CD4-positive, alpha-beta memory T cell (primary cell): ENCODE measurements at places on chromosomes 6 and 20. TPM values are rescaled to one million over a fixed set of nuclear protein-coding genes. Genes with fewer than 3 reads are reported as not detected.

- DNase-seq, result no peak
These were observed 44.6 kb upstream of the DDR1 start for GRCh38 chr6:30839671-30840070.

The ENPP3 gene
- total RNA-seq, result 0.79 TPM

DNA sequence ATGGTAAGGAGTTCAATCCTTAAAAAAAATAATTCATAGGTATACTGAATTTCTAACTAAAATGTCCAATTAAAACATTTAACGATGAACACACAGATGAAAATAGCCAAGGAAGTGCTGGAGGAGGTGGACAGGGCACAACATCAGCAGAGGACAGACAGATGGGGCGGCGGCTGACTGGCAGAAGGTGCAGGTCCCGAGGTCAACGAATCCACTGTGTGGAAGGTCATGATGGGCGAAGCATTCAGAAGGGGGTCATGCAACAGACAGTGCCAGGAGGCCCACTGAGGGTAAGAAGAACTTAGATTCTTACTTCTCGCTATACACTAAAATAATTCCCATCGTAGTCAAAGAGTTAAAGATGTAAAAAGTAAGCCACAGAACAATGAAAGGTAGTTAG lies 34.2 kb upstream of the FRMD1 start:
- no peak for DNase-seq

DNA sequence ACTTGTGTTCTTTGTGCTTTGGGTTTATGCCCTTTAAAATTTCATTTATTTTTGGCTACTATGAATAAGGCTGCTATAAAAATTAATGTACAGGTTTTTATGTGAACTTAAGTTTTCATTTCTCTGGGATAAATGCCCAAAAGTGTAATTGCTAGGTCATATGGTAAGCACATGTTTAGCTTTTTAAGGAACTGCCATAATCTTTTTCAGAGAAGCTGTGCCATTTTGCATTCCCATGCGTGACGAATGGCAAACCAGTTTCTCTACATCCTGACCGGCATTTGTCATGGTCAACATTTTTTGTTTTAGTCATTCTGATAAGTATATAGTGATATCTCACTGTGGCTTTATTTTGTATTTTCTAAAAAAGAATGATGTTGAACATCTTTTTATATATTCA lies 236.0 kb upstream of the SGK1 start:
- DNase-seq, result no peak

DNA sequence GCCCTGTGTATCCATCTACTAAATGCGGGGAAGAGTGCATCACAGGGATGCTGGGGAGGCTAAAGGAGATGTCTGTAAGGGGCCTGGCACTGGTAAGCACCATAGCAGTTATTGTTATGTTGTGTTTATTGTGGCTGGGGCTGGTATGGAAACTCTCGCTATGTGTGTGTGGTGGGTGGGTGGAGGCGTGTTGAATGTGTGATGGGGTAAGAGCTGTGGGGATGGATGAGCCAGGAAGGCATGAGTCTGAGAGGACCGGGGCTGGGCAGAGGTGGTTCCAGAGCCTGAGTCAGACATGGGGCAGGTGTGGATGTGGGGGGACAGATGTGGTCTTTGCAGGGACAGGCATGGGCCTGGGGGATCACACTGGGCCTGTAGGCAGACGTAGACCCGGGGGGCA lies 88.1 kb downstream of the GRM4 start:
- no peak for DNase-seq

- DNase-seq, result no peak
These were observed 18.7 kb upstream of the SGK2 start for GRCh38 chr20:43539975-43540672.

GRCh38 chr6:150536835-150537234 lies 62.9 kb upstream of the PLEKHG1 start:
- no peak for DNase-seq

DNA sequence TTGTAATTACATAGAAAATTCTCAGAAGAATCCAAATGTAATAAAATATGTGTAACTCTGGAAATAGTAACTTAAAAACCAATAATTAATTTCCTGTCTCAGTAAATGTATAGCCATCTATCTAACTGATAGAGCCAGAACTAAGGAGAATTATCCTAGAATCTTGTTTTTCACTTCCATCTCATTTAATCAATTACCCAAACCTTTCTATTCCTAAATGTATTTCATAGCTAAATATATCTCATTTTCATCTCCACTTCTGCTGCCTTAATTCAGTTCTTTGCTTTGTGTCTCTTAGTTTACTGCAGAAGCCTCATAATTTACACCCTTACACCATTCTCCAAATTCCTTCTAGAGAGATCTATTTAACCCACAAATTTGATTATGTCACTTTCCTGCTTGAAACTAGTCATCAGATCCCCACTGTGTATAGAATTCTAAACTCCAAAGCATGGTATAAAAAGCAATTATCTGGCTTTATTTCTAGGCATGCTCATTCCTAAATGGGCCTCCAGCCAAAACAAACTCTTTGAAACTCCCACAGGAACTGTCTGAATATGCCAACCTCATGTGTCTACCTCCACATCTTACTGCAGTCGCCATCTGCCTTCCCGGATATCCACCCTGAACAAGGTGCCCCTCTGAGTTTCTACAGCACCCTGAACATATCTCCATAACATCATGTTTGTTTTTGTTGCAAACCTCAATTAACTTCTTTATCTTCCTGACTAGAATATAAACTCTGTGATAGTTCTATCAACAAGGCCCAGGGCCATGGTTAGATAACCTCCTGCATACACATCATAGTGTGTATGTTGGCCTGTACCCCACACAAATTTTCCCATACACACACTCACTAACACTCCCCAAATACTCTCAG lies 70.5 kb upstream of the ADTRP start:
- no peak for DNase-seq

DNA sequence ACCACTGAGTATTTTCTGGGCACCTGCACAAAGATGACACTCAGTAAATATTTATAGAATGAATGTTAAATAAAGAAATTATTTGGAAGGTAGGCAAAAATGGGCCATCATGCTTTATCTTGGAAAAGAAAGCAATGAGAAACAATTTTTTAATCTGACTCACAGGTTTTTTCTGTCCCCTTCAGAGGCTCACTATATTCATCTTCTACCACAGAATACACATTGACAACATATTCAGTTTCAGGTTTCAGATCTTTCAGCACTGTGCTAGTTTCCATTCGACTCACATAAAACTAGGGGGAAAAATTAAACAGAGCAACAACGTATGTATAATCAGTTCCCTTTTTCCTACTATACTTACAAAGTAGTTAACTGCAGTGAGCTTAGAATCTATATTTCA lies 58.3 kb downstream of the COL12A1 start:
- no peak for DNase-seq

GRCh38 chr6:89269252-89269651 lies 45.8 kb downstream of the GABRR2 start:
- no peak for DNase-seq

The KLHDC3 gene
- 66.6 TPM for total RNA-seq

The SYTL3 gene
- total RNA-seq, result 24.3 TPM

- no peak for DNase-seq
These were observed 54.2 kb downstream of the DSTN start for GRCh38 chr20:17624070-17624469.

DNA sequence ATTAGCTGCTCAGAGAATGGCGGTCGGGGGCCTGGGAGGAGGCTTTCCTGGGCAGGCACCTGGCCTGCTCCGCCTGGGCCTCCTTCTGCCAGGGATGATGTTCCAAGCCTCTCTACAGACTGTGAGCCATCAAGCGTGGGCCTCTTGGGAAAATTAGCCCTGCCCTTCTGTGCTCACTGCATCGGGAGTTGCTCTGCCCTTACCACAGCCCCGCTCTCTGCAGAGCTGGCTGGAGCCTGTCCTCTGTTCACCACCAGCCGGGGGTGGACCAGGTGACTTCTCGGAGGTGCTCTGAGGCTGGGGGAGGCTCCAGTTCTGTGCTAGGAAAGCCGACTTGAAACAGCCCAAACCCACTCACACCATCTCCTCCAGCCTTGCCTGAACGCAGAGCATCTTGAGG lies 24.2 kb downstream of the MDGA1 start:
- no peak for DNase-seq

DNA sequence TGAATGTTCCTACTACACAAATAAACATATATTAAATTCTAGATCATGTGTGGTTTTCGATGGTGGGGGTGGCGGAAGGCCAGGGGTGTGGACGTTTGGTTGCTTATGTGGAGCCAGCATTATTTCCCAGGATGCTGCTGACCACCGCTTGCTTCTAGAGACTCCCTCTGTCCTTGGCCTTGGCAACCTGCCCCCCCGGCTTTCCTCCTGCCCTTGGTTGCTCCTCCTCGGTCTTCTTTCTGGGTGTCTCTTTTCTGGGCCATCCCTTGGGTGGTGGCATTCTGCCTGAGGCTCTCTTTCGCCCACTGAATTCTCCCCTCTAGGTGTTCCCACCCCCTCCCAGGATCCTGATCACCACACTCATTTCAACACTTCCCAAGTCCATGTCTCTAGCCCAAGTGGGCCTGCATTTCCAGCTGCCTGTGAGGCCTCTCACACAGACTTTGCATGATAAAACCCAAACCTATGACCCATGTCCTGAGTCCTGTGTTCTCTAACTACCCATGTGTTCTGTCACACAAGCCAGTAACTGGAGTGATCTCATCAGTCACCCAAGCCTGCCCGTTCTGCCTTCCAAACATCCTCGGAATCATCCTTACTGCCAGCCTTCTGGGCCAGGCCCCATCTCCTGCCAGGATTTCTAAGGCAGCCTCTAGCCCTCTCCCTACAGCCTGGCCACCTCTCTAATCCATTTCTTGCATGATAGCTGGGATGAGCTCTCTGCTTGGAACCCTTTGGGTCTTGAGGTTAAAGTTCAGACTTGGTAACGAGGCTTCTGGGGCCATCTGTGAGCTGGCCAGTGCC lies 71.2 kb downstream of the CDS2 start:
- DNase-seq, result no peak

DNA sequence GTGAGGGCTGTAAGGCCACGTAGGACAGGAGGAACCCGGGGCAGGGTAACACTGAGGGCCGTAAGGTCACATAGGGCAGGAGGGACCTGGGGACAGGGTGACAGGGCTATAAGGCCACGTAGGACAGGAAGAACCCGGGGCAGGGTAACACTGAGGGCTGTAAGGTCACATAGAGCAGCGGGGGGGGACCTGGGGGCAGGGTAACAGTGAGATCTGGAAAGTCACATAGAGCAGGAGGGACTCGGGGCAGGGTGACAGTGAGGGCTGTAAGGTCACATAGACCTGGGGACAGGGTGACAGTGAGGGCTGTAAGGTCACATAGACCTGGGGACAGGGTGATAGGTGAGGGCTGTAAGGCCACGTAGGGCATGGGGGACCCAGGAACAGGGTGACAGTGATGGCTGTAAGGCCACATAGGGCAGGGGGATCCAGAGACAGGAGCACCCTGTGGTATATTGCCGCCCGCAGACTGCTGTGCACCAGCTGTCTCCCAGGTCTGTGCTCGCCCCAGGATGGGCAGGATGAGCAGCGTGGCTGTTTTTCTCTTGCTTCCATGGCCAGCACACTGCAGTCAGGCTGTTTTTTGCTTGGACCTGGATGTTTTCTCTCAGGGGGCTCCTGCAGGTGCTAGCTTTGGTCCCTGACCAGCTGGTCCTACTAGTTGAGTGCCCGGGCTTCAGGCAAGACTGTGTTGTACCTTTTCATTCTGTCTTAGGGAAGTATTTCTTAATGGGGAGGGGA lies 55.7 kb downstream of the SYTL3 start:
- no peak for DNase-seq
